ENCODE measurements at places on chromosomes 12 and 14.

- no peak for DNase-seq
Measured at GRCh38 chr12:5124401-5124800, 80.7 kb downstream of the KCNA5 start.

GRCh38 chr14:103074729-103075367 lies 9.2 kb upstream of the LBHD2 start:
- DNase-seq = peak; percentile 44

- no peak for DNase-seq
Measured at GRCh38 chr14:63644741-63645140, 3.1 kb upstream of the WDR89 start.

- no peak for DNase-seq
Measured at GRCh38 chr14:105855893-105856675, 329.7 kb downstream of the TMEM121 start.

- no peak for DNase-seq
Measured at GRCh38 chr14:60102389-60102788, 10.7 kb downstream of the PCNX4 start.
